C1 segment of cervical spinal cord (tissue), 14 donors: ENCODE measurements at places on chromosomes 7 and 10.

- no peak for DNase-seq
Measured at GRCh38 chr7:39367943-39368342, 198.3 kb upstream of the YAE1 start.

GRCh38 chr7:29275493-29275892, 80.9 kb downstream of the CHN2 start:
- DNase-seq: no peak

- peak; percentile 33 for DNase-seq
Measured at GRCh38 chr7:100053215-100053614, 3.6 kb downstream of the ZSCAN21 start.

GRCh38 chr10:600876-601659, 88.4 kb downstream of the DIP2C start:
- no peak for DNase-seq

- no peak for DNase-seq
Measured at GRCh38 chr10:128624656-128625530, 498.7 kb upstream of the MKI67 start.

DNA sequence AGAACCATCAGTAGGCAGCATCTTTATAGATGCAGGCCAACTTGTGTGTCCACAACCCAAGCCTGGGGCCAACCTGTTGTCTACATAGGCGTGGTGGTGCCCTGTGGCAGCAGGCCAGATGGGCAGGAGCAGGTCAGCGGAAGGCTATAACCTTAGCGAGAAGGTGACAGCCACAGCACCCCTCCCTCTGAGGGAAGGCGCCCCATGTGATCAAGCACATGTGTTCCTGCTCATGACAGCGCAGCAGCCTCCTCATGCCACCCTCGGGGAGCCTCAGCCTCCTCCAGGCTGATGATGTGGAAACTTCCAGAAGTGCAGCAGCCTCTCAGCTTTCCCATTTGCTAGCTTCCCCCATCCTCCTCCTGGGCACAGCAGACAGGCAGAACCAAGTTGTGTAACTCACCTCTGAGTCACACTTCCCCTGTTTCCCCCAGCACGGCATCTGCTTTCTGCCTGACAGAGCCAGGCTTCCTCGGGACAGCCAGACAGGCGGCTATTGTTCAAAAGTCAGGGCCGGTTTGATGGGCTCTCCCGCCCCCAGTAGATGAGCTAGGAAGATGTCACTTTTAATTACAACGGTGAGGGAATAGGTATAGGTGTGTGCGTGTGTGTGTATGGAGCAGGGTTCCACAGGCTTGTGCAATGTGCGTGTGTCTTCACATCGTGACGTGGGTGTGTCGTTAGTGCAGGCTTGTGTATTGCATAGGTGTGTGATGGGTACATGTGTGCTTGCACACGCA, 312.0 kb upstream of the ZMIZ1 start:
- DNase-seq: peak; percentile 55

DNA sequence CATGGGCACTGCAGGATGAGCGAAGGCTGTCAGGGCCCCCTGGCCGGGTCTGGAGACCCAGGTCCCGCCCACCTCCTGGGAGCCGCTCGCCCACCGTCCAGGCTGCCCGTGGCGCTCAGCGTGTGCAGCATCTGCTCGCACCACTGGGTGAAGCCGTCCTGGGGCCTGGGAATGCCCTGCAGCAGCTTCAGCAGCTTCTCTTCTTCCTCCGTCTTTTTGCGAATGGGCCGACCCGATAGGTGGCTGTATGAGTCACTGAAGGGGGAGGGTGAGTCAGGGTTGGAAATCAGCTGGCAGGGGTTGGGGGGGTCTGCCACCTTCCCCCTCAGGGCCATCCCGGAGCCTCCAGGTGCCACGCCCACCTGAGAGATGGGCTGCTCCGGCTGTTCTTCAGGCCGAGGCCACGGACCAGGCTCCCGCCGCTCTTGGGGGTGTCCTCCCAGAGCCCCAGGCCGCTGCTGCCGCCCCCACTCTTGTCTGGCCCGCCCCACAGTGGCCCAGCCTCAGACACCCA, 8.7 kb downstream of the GNB2 start:
- no peak for DNase-seq

GRCh38 chr10:21513405-21513788, 12.1 kb downstream of the SKIDA1 start:
- no peak for DNase-seq

- DNase-seq: no peak
Measured at GRCh38 chr10:119480667-119481066, 61.9 kb downstream of the RGS10 start.

GRCh38 chr7:27430105-27430504, 187.5 kb downstream of the EVX1 start:
- no peak for DNase-seq

GRCh38 chr10:72092987-72093386, 4.6 kb upstream of the SPOCK2 start:
- no peak for DNase-seq

DNA sequence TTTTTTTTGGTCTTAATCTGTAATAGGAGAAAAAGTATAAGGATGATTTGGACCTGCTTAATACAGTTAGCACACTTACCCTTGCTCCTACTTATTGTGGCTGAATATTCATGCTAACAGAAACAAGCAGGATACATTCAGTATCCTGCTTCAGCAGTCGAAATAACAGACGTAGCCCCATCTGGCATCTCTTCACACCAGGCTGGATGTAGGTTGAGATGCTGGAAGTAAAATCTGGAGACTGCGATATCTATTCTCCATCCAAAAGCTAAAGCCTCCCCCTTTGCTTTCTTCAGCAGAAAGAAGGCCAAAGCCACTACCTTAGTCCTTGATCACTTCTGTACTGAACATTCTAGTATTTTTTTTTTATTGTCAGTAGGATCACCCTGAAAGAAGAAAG, 537.4 kb downstream of the AUTS2 start:
- DNase-seq: no peak

DNA sequence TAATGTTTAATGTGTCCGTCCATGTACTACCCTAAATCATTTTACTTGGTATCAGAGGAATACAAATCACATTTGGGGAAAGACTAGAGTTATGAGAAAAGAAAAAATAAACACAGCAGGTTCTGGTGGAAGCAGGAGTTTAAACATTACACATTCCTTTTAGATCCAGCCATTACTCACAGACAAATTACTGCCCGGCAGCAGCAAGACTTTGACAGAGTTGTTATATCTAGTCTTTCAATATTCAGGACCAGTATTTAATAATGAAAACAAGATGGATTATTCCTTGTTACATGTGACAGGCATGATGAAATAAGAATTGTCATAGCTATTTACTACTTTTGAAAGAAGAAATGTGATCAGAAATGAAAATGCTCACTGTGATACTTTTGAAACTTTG, 131.8 kb upstream of the GNAI1 start:
- DNase-seq: no peak

- DNase-seq: no peak
Measured at GRCh38 chr7:107879400-107880035, 11.5 kb upstream of the DLD start.

- no peak for DNase-seq
Measured at GRCh38 chr7:55523366-55523765, 48.9 kb downstream of the VOPP1 start.

DNA sequence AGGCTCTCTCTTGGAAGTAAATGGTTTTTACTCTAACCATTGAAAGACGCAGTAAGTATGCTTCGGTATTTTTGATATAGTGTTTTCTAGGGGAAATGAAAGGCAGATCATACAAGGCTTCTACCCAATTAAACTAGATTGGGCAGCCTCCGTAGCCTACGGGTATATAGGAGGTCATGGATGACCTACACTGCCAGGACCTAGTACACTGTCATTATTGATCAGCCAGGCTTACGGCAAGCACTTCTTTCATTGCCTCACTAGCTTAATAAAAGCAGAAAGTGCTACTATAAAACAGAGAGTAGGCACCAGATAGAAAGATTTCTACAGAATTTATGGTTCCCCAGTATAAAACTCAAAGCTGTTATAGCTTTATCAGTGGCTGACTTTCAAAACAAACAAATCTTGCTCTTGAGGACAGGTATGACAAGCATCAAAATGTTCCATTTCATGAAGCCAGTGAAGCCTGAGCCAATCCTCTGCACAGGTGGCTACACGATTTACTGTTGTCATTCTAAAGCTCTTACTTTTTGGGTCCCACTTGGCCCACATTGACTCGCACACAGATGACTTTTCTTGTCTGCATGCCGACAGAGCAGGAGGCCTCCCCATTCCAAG, 358.1 kb downstream of the THSD7A start:
- DNase-seq: no peak

- DNase-seq: no peak
Measured at GRCh38 chr10:127215866-127216265, 19.5 kb upstream of the INSYN2A start.

- DNase-seq: no peak
Measured at GRCh38 chr10:117253908-117254307, 13.0 kb downstream of the SLC18A2 start.

- no peak for DNase-seq
Measured at GRCh38 chr10:3528271-3528670, 256.7 kb downstream of the KLF6 start.

GRCh38 chr7:107319724-107320228, 150.1 kb upstream of the GPR22 start:
- DNase-seq: no peak

- no peak for DNase-seq
Measured at GRCh38 chr10:86753638-86754434, 2.6 kb upstream of the BMPR1A start.

- DNase-seq: no peak
Measured at GRCh38 chr7:31290601-31291000, 49.9 kb downstream of the NEUROD6 start.

DNA sequence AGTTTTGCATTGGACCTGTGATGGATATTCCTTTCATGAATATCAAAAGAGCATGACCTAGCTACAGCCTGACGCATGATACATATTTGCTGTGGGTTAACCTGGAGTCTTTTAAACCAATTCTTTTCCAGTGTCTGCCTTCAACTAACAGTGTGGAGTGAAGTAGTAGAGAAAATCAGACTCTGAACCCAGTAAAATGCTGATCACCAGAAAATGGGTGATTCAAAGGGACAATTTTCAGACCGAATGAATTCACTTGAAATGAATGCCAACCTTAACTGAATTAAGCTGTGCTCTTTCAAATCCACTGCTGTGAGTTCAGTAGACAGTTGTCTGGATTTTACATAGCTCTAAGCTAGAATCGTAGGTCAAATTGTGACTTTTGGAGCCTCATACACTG, 123.0 kb downstream of the CDK14 start:
- DNase-seq: no peak

GRCh38 chr7:45910855-45911254, 10.2 kb downstream of the IGFBP3 start:
- DNase-seq: no peak

DNA sequence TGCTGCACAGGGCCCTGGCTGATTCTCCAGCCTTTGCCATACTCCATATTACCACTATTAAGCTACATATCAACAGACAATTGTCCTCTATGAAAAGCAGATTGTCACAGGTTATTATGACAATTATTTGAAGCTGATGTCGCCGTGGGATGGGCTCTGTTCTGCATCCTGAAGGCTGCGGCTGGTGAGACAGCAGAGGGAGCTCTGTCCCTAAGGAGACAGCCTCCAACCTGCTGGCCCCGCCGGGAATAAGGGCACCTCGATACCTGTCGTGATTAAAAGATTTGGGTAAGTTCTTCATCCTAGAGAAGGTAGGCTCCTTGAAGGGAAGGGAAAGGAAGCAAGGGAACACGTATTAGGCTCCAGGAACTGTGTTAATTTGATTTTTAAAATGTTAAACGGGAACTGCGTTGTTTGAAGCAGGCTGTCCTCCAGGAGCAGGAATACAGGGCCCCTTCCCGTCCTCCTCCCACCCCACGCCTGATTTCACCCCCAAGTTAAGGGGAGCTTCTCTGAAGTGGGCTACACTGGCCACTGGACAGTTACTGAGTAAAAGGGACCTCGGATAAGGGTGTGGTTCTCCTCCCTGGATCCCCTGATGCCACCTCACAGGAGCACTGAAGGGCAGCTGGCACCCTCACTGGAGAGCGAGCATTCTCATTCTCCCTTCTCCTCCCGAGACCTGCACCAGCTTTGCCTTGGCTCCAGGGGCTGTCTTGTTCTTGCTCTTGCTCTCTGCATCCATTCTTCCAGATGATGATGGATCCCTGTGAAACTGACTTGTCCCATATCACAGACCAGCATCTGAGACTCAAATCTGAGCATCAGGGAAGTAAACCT, 11.8 kb upstream of the TIAL1 start:
- DNase-seq: no peak

- DNase-seq: no peak
Measured at GRCh38 chr10:31820778-31821369, 107.8 kb downstream of the ARHGAP12 start.

DNA sequence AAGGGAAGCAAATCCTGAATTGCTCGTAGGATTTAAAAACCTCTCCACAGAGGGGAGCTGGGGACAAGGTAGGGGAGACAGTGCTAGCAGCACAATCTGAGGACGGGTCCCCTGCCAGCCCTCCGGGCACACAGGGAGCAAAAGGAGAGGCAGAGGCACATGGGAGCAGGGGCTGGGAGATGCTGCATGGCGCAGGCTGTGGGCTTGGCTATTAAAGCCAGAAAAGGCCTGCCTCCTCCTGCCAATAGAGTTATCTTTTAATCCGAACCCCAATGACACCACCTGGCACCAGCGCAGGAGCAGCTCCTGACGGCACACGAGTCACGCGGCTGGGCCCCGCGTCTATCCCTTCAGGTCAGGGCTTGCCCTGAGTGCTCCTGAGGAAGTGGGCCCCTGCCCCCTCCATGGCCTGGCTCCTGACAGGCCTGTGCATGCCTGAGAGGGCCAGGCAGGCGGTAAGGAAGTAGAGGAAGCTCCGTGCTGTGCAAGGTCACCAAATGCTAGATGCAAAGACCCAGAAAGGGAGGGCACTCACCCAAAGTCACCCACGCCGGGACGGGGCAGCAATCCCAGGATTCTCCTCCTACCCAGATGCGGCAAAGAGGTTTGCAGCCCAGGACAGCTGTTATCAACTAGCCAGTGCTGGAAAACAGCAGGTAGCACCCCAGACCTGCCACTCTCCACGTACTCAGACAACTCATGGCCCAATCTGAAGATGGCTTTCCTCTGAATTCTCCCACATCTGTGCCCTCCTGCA, 28.1 kb downstream of the DLG5 start:
- DNase-seq: no peak

DNA sequence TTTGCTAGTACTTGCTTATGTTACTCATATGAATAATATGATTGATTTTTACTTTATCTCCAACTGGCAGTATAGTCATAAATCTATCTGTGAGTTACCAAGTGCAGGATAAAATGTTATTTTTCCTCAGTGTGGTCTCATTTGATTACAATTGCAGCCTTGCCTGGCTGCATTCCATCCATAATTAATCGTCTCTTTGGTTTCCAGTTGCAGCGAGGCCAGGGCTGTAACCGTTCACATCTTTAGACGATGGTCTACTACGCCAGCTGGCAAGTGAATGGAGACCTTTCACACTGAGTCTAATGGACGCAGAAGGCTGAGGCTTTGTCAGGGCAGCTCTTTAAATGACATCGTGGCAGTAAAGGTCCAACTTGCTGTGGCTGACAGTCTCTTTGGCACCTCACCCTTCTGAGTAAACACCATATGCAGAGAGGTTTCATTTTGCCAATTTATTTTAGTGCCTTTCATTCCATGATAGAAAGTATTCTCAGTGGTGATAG, 84.0 kb downstream of the ARL4A start:
- DNase-seq: no peak

- DNase-seq: no peak
Measured at GRCh38 chr10:110629680-110630191, 14.4 kb upstream of the RBM20 start.
